ENCODE measurements at places on chromosomes 16 and 17. TPM values are rescaled to one million over a fixed set of nuclear protein-coding genes. Genes with fewer than 3 reads are reported as not detected.

- peak; percentile 89 for DNase-seq
- no peaks in the 10 kb centered on the region for H3K27me3 ChIP-seq
- H3K36me3 ChIP-seq = no peaks in the 10 kb centered on the region
- H3K27ac ChIP-seq = no peak overlapping the region
Measured at GRCh38 chr17:55990332-55991006, 162.8 kb upstream of the ANKFN1 start.

- DNase-seq = no peak
- H3K4me3 ChIP-seq = no peak overlapping the region
- no peaks in the 10 kb centered on the region for H3K27me3 ChIP-seq
- no peaks in the 10 kb centered on the region for H3K4me1 ChIP-seq
Measured at GRCh38 chr17:31111183-31111582, 16.4 kb downstream of the NF1 start.

- no peaks in the 10 kb centered on the region for H3K27me3 ChIP-seq
- H3K27ac ChIP-seq = no peak overlapping the region
- H3K36me3 ChIP-seq = peaks cover 13% of the 10 kb centered on the region
- H3K4me1 ChIP-seq = no peaks in the 10 kb centered on the region
- no peak for DNase-seq
- no peak overlapping the region for H3K4me3 ChIP-seq
Measured at GRCh38 chr16:2611499-2611862, 70.8 kb upstream of the KCTD5 start.

DNA sequence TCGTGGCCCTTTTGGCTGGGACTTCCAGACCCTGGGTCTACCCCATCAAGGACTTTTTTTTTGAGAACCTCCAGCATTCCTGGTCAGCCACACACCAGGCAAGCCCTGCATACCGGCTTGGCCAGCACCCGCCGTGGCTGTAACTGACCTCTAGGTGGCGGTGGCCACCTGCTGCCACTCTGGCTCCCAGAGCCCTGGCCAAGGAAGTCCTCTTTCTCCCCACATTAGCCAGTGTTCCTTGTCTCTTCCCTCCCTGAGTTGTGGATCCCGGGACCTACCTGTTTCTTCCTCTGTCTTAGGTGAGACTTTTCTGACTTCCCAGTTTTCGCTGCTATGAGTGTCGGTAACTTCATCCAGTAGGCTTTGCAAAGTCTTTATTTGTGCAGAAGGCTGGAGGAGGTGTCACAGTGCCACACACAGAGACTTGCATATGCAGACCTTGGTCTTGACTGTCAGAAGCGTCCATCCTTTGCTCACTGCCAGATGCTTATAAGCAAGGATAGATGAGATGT is 348.3 kb downstream of the CPPED1 start:
- H3K4me3 ChIP-seq = no peak overlapping the region
- H3K27ac ChIP-seq = no peak overlapping the region

DNA sequence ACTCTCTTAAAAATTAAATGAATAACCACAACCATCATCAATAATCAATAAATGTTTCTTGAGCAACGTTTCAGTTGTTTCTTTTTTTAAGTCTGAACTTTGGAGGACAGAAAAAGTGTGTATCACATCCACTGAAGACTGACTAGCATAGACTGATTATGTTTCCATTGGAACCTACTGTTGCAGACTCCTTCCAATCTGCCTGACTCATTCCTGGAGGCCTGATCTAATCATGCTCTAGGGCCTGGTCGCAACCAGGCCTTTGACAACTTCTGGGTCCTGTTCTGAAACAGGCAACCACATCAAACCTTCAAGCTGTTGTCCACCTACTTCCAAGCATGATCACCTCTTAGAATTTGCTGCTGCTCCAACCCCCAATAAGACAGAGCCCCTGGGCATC is 109.2 kb upstream of the NUDT7 start:
- H3K4me1 ChIP-seq = no peaks in the 10 kb centered on the region
- no peaks in the 10 kb centered on the region for H3K27me3 ChIP-seq
- H3K27ac ChIP-seq = no peak overlapping the region
- no peaks in the 10 kb centered on the region for H3K36me3 ChIP-seq
- no peak for DNase-seq
- no peak overlapping the region for H3K4me3 ChIP-seq

DNA sequence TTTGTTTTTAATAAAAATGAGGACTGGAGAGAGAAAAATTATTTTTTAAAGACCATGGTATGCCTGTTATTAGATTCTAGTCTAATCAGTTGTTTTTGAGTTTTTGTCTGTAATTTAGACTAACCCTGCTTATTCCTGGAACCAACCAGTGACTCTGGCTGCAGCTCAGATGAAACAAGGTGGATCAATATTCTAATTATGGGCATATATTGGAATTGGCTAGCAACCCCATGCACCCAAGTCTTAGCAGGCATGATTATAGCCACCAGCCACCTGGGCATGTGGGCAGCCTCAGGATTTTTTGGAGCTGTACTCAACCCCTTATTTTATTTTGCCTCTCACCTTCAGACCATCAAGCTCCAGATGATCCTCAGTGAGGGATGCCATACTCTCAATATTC is 21.6 kb upstream of the SLC6A2 start:
- H3K27me3 ChIP-seq = no peaks in the 10 kb centered on the region
- H3K27ac ChIP-seq = no peak overlapping the region
- H3K36me3 ChIP-seq = no peaks in the 10 kb centered on the region
- H3K4me1 ChIP-seq = no peaks in the 10 kb centered on the region
- no peak overlapping the region for H3K4me3 ChIP-seq

DNA sequence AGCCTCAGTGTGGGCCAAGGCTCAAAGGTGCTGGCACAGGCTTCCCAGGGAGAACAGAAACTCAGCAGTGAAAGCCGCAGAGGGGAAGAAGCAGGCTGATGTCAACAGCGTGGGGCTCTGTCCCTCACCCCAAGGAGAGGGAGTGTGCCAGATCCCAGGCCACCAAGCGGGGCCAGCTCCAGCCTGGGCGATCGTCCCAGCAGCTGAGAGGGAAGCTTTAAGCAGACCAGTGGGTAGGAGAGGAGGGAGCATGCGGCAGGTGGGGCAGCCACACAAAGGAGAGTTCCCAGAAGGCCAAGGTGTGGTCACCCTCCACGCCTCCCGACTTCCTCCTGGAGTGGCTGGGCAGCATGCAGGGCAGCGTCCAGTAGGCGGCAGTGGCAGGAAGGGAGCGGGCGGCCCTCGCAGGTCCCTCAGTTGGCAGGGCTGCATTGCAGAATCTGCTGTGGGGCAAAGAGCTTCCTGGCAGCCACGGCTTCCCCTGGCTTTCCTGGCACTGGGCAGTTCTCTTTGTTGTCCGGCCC is 6.0 kb downstream of the SYNGR2 start:
- no peak overlapping the region for H3K4me3 ChIP-seq
- no peak for DNase-seq
- peaks cover 53% of the 10 kb centered on the region for H3K36me3 ChIP-seq
- H3K4me1 ChIP-seq = peaks cover 4% of the 10 kb centered on the region
- H3K27ac ChIP-seq = no peak overlapping the region
- no peaks in the 10 kb centered on the region for H3K27me3 ChIP-seq

DNA sequence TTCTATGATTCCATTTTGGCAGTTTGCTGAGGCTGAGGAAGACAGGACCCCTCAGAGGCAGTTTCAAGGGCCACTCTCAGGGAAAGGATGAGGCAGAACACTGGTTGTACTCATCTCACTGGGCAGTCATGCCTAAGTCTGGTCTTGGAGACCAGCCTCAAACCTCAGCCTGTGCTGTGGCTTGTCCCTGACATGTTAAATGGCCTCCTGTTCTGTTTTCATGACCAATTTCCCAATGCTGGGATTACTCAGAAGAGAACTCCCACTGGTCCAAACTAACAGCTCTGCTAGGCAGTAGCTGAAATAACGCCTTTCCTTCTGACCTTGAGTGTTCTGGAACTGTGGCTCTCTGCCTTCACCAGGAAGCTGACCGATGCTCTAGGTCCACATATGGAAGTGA is 8.4 kb upstream of the SPDYE4 start:
- H3K27ac ChIP-seq = no peak overlapping the region
- H3K4me1 ChIP-seq = no peaks in the 10 kb centered on the region
- no peak for DNase-seq
- no peaks in the 10 kb centered on the region for H3K27me3 ChIP-seq
- H3K4me3 ChIP-seq = no peak overlapping the region
- H3K36me3 ChIP-seq = no peaks in the 10 kb centered on the region

- no peaks in the 10 kb centered on the region for H3K36me3 ChIP-seq
- no peak overlapping the region for H3K4me3 ChIP-seq
- no peak for DNase-seq
- no peak overlapping the region for H3K27ac ChIP-seq
Measured at GRCh38 chr17:27069842-27070508, 223.9 kb upstream of the WSB1 start.

DNA sequence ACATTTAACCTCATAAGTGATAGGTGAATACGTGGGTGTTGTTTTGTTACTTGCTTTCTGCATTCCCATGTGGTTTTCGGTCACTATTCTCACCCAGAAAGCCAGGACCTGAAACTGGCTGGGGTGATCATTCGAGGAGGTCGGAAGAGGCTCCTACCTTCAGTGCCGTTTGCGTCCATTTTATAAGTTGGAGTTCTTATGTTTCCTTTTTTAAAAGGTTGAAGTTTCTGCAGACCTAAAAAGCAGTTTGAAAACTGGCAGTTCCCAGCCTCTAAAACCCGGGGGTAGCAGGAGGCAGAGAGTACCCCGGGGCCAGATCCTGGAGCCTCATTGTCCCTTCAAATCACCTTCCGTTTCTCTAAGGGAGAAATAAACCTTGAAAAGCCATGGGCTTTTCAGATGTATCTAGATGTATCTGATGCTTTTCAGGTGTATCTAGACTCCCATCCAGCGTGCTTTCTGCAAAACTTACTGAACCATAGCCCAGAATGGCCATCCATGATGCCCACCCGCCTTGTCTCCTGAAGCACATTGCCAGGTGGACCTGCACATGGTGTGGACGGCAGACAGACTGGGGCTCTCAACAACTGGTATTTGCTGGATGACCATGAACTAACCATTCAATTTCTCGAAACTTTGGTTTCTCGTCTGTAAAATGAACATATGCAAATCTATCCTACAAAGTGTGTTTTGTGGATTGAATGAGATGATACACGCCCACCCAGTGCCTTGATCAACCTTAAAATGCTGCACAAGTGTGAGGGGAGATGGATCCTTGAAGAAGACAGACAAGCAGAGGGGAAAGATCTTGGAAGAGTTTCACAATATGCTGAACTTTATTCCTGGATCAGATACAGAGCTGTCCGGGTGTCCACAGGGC is 1.3 kb downstream of the NLRC5 start:
- H3K4me3 ChIP-seq = no peak overlapping the region
- no peaks in the 10 kb centered on the region for H3K36me3 ChIP-seq
- no peak for DNase-seq
- H3K4me1 ChIP-seq = no peaks in the 10 kb centered on the region
- peaks cover 56% of the 10 kb centered on the region for H3K27me3 ChIP-seq

- peaks cover 7% of the 10 kb centered on the region for H3K27me3 ChIP-seq
- H3K36me3 ChIP-seq = no peaks in the 10 kb centered on the region
- no peak for DNase-seq
- H3K4me3 ChIP-seq = no peak overlapping the region
Measured at GRCh38 chr16:57039148-57039812, 49.9 kb downstream of the NLRC5 start.

- no peaks in the 10 kb centered on the region for H3K27me3 ChIP-seq
- H3K36me3 ChIP-seq = no peaks in the 10 kb centered on the region
- H3K4me3 ChIP-seq = no peak overlapping the region
- no peaks in the 10 kb centered on the region for H3K4me1 ChIP-seq
Measured at GRCh38 chr17:73064084-73064938, 28.2 kb downstream of the SLC39A11 start.

- H3K4me1 ChIP-seq = no peaks in the 10 kb centered on the region
- no peak for DNase-seq
- no peaks in the 10 kb centered on the region for H3K36me3 ChIP-seq
Measured at GRCh38 chr16:17370731-17371285, 100.0 kb downstream of the XYLT1 start.

DNA sequence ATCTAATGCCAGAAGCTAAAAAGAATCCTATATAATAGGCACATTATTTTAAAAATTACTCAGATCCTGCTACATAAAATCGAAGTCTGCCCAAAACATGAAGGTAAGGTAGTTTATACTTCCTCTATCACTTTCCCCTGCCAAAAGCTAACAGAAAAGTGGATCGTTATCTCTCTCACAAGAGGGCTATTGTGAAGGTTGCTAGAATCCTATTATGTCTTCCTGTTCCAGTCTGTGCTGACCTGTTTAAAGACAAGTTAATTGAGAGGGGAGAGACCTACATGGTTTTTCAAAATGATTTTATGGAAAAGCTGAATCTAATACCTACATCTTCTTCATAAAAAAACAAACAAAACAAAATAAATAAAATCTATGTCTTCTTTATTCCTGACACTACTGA is 1410.9 kb upstream of the CDH8 start:
- no peaks in the 10 kb centered on the region for H3K27me3 ChIP-seq
- no peak overlapping the region for H3K4me3 ChIP-seq
- H3K4me1 ChIP-seq = peaks cover 13% of the 10 kb centered on the region
- H3K36me3 ChIP-seq = no peaks in the 10 kb centered on the region
- H3K27ac ChIP-seq = no peak overlapping the region

- peak overlapping the region; percentile 77 for H3K27ac ChIP-seq
- DNase-seq = no peak
- H3K27me3 ChIP-seq = no peaks in the 10 kb centered on the region
- H3K4me1 ChIP-seq = no peaks in the 10 kb centered on the region
Measured at GRCh38 chr17:74831444-74832146, 28.1 kb downstream of the GRIN2C start.

- no peaks in the 10 kb centered on the region for H3K4me1 ChIP-seq
- H3K27ac ChIP-seq = no peak overlapping the region
- no peaks in the 10 kb centered on the region for H3K27me3 ChIP-seq
- no peak overlapping the region for H3K4me3 ChIP-seq
- peaks cover 11% of the 10 kb centered on the region for H3K36me3 ChIP-seq
Measured at GRCh38 chr17:3732210-3732621, 8.5 kb downstream of the HASPIN start.

GRCh38 chr16:30921748-30922419 is 1.5 kb upstream of the FBXL19 start:
- H3K4me3 ChIP-seq = peak overlapping the region; percentile 93
- no peaks in the 10 kb centered on the region for H3K27me3 ChIP-seq
- H3K4me1 ChIP-seq = no peaks in the 10 kb centered on the region
- peaks cover 4% of the 10 kb centered on the region for H3K36me3 ChIP-seq

Gene ADAD2
- total RNA-seq = 0.77 TPM

Gene HP
- total RNA-seq = 6.8 TPM

Gene MPO
- total RNA-seq = not detected

Gene NRN1L
- total RNA-seq = 4.7 TPM

Gene TBX21
- total RNA-seq = not detected

Gene KRTAP17-1
- total RNA-seq = not detected

Gene KRTAP3-1
- total RNA-seq = not detected

Gene DVL2
- total RNA-seq = 98.2 TPM

Gene EVPLL
- total RNA-seq = not detected

Gene ICAM2
- total RNA-seq = not detected

Gene VASN
- total RNA-seq = 13.0 TPM
